ENCODE measurements at places on chromosomes 2 and 18. TPM values are rescaled to one million over a fixed set of nuclear protein-coding genes. Genes with fewer than 3 reads are reported as not detected.
A peak's percentile ranks its signal among the peaks of the same experiment; 100 is the strongest.

DNA sequence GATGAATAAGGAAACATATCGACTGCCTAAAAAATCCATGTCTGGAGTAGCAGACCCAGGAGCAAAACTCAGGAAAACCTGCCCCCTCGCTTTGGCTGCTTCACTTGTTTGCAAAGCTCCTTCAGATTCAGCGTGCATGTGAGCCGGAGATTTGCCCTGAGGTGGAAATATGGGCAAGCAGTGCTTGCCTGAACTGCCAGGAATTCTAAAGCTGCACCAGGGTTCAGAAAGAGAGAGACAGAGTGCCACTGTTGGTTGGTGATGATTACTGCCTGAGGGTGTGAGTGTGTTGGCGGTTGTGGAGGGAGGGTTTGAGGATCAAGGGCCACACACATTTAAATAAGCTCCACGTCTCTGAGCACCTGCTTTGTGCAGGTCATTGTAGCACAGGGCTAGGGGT, 139.6 kb upstream of the RGPD4 start:
- H3K36me3 ChIP-seq, result no peaks in the 10 kb centered on the region
- H3K4me3 ChIP-seq, result no peak overlapping the region
- no peaks in the 10 kb centered on the region for H3K4me1 ChIP-seq
- no peak for ATAC-seq

The GULP1 gene
- total RNA-seq, result 43.3 TPM

DNA sequence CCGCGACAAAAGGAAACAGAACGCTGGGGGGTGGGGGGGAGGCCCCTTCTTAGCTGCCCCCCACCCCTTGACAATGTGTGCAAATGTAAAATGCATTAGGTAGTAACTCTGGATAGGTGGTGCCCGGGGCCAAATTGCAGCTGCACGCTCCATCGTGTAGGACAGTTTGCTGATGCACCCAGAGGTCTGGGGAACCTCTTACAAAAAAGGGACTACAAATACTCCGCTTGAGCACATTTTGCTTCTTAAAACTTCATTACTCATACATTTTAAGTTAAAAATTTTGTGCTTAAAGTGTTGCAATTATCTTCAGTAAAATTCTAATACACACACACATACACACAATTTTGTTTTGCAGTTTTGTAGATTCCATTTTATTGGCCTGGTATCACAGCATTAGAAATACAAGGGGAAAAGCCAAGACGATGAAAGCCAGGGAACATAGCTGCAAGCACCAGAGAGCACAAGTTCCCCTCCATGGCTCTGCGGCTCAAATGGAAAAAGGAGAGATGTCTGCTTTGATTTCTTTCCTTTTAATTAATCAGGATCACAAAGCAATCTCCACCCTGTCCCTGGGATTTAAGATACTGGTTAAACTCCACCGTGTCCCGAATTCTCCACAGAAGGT, 582.1 kb downstream of the ZEB2 start:
- H3K27ac ChIP-seq, result peak overlapping the region; percentile 76
- peaks cover 18% of the 10 kb centered on the region for H3K27me3 ChIP-seq
- peak overlapping the region; percentile 25 for H3K4me3 ChIP-seq
- H3K4me1 ChIP-seq, result peaks cover 28% of the 10 kb centered on the region
- ATAC-seq, result no peak

The DIS3L2 gene
- total RNA-seq, result 26.2 TPM

DNA sequence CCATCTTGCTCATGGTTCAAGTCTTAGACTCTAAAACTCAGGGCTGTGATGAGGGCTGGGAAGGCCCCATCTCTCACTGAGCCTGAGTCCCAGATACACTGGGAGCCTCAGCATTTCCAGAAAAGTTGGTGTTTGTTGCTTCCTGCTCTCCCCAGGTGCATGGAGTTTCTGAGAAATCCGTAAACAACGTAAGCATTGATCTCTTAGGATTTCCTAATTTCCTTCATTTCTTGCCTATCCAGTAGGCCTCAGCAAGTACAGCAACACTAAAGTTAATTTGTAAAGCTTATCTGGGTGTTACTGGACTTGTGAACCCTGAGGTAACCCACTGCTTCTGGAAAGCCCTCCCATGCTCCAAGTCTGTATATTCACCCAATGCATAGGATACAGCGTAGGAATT, 199.4 kb upstream of the SIX3 start:
- no peak overlapping the region for H3K27ac ChIP-seq
- no peak for ATAC-seq
- H3K36me3 ChIP-seq, result no peaks in the 10 kb centered on the region

GRCh38 chr2:191789796-191790195, 57.1 kb downstream of the CAVIN2 start:
- no peaks in the 10 kb centered on the region for H3K4me1 ChIP-seq
- H3K27ac ChIP-seq, result no peak overlapping the region

The ICOS gene
- total RNA-seq, result 0.13 TPM

The LYPD6B gene
- total RNA-seq, result 0.49 TPM

- no peak for ATAC-seq
- no peak overlapping the region for H3K27ac ChIP-seq
- H3K27me3 ChIP-seq, result no peaks in the 10 kb centered on the region
- no peaks in the 10 kb centered on the region for H3K36me3 ChIP-seq
These were observed 709.9 kb upstream of the PKDCC start for GRCh38 chr2:41337956-41338355.

GRCh38 chr2:180184506-180184905, 177.4 kb upstream of the CWC22 start:
- no peak for ATAC-seq
- H3K36me3 ChIP-seq, result no peaks in the 10 kb centered on the region
- no peaks in the 10 kb centered on the region for H3K27me3 ChIP-seq
- H3K4me3 ChIP-seq, result no peak overlapping the region

DNA sequence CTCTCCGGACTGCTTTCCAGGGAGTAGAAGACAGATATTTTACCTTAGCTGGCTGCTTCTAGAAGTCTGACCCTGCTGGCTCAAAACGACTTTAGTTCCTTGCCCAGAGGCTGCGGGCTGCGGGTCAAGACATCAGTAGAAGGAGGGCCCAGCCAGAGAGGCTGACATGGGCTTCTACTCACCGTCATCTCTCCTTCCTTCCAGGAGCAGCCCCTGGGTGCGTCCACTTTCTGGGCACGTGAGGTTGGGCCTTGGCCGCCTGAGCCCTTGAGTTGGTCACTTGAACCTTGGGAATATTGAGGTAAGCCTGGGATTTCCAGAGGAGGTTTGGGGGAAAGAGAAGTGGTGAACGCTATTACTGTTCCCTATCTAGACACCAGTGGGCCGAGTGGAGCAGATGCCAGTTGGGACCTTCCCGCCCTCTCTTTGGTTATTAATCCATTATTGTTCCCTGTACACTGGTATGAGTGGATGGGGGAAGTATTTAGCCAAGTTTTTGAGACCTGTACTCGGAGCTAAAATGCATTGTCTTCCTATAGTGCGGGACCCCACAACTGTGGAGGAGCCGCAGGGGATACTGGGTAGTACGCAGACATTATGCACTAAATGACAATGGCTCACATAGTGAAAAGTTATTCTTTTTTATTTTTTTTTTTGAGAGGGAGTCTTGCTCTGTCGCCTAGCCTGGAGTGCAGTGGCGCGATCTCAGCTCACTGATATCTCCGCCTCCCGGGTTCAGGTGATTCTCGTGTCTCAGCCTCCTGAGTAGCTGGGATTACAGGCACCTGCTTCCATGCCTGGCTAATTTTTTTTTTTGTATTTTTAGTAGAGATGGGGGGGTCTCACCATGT, 26.3 kb upstream of the CASP8 start:
- no peak overlapping the region for H3K27ac ChIP-seq
- peaks cover 6% of the 10 kb centered on the region for H3K4me1 ChIP-seq
- H3K36me3 ChIP-seq, result no peaks in the 10 kb centered on the region
- no peak for ATAC-seq

The PMS1 gene
- 11.4 TPM for total RNA-seq

DNA sequence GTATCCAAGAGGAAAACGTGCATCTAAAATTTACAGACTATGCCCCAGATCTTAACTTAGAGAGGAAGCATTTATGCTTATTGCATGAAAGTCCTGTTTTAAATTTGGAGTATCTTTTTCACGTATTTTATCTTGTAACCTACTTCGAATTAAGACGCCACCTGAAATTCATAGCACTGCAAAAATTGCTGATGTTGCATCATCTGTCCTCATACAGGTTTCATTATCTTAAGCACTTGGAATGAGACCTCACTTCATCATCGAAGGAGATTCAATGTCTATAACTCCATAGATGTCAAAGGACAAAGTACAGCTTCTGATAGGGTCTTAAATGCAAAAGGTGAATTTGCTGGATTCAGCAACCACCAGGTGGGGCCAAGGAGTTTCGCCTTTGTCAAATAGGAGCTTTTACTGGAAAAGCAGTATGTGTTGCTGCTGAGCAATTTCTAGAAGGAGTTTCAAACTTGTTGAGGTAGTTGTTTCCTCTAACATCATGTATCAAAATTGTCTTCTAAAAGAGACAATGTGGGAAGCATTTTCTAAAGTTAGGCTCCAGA, 106.4 kb upstream of the CCDC85A start:
- H3K27me3 ChIP-seq, result no peaks in the 10 kb centered on the region
- no peak overlapping the region for H3K4me3 ChIP-seq
- ATAC-seq, result no peak

DNA sequence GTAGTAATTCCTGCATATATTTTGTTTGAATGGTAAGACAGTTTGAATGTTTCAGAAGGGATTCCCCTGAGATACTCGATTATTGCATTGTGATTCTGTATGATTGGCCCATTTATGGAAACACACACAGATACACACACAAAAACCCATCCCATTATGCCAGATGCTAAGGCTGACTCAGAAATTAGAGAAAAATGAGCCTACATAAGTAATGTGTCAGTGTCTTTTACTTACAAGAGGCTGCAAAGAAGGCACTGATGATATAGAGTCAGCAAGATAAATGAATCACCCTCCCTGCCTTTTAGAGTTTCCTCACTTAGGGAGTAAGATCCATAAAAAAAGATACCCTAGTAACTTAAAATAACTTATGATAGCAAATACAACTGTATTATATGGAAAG, 1481.1 kb upstream of the ACVR2A start:
- H3K27ac ChIP-seq, result no peak overlapping the region
- H3K36me3 ChIP-seq, result no peaks in the 10 kb centered on the region
- H3K4me3 ChIP-seq, result no peak overlapping the region
- H3K4me1 ChIP-seq, result no peaks in the 10 kb centered on the region

GRCh38 chr2:125652280-125652679, 1003.7 kb upstream of the GYPC start:
- ATAC-seq, result no peak
- no peak overlapping the region for H3K4me3 ChIP-seq
- no peaks in the 10 kb centered on the region for H3K36me3 ChIP-seq
- no peaks in the 10 kb centered on the region for H3K27me3 ChIP-seq
- H3K27ac ChIP-seq, result no peak overlapping the region

The UGT1A5 gene
- not detected for total RNA-seq

- ATAC-seq, result no peak
- no peaks in the 10 kb centered on the region for H3K27me3 ChIP-seq
- no peak overlapping the region for H3K27ac ChIP-seq
- no peaks in the 10 kb centered on the region for H3K36me3 ChIP-seq
- no peak overlapping the region for H3K4me3 ChIP-seq
These were observed 3.1 kb downstream of the GORASP2 start for GRCh38 chr2:170932166-170932565.

GRCh38 chr18:75052475-75052874, 156.5 kb downstream of the PTGR3 start:
- no peaks in the 10 kb centered on the region for H3K27me3 ChIP-seq
- H3K27ac ChIP-seq, result no peak overlapping the region
- no peak overlapping the region for H3K4me3 ChIP-seq

The LYPD6 gene
- 3.9 TPM for total RNA-seq

DNA sequence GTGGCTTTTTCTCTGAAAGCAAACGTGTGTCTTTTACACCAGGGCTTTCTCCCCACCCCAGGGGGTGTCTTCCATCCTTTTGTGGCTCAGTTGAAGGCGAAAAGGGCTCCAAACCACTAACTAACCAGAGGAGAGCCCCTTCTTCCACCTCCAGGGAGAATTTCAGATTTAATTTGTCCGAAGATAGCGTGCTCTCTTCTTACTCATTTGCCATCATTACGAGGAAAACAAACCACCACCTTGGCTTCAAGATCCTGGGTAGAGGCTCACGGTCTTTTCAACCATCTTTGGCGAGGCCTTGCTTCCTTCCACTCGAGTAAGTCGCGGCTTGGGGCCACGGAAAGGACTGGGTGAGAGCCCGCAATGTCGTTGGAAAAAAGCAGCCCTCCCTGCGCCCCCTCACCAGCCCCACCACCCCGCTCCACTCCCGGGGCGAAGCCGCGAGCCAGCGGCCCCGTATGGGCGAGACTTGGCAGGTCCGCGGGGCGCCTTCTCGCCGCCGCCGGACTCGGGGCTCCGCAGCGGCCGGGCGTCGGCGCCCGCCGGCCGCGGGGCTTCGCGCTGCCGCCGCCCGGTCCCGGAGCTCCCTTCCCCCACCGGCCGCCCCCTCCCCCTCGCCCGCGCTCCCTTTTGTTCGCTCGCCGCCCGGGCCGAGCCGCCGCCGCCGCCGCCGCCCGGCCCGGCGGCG, 1.7 kb upstream of the ZNF532 start:
- peaks cover 93% of the 10 kb centered on the region for H3K4me1 ChIP-seq
- no peaks in the 10 kb centered on the region for H3K27me3 ChIP-seq
- peak overlapping the region; percentile 94 for H3K27ac ChIP-seq
- peaks cover 10% of the 10 kb centered on the region for H3K36me3 ChIP-seq

The ALKAL2 gene
- 0.30 TPM for total RNA-seq

The MDH1B gene
- 0.77 TPM for total RNA-seq
